ENCODE measurements at places on chromosomes 3 and 15.

- no peak for DNase-seq
These were observed 2.4 kb upstream of the SEC62 start for GRCh38 chr3:169964176-169964575.

DNA sequence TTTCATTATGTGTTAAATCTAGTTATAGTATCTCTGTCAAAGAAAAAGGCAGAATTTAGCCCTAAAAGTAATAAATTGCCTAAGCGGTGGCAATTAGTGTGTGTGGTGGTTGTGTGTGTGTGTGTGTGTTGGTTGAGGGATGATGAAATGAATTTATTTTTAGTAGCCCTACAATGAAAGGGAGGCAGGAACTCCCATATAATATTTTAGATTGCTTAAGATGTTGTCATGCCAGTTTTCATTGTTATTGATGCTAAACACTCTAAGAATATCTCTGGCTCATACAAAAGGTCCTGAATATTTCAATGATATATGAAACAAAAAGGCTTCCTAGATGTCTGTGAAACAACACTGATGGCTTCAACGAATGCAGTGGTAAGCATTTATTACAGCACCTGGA lies 140.6 kb upstream of the TBC1D5 start:
- no peak for DNase-seq

DNA sequence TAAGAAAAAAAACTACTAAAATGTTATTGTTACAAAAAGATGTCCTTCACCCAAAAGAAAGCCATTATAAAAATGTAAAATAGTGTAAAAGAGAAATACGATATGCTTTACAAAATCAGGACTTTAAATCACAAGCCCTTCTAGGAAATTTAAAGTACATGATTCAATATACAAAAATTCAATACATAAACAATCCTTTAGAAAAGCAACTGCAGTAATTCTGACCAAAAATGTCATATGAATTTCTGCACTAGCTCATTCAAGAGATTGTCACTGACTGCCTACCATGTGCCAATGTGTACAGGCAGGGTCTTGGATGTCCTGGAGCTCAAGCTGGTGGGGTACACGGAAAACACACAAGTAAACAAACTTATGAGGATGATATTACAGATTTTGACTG lies 2.5 kb downstream of the MORC1 start:
- no peak for DNase-seq

DNA sequence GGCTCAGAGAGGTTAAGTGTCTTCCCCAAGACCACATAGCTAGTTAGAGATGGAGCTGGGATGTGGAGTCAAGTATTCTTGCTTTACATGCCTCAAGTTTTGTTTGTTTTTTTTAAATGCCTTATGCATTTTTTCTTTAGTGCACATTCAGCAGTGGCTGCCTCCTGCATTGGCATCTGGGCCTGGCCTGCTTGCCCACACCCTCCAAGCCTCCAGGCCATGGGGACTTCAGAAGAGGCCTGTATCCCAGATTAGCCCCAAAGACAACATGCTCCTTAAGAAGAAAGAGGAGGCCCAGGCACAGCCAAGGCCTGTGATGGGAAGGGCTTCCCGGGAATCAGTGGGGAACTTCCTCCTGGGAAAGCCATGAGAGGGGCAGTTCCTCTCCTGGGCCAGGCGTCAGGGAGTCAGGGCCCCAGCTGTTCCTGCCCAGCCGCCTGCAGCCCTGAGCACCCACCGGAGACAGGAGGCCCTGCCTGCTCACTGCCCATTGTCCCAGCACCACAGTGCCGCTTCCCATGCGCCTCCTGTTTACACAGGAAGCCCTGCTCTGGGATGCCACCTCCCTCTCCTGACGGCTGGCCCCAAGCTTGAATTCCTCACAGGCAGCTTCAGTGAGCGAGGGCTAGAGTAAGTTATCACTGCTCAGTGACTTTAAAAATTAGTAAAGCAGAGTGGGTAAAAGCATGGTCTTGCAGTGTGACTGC lies 16.0 kb downstream of the FOXL2NB start:
- DNase-seq: no peak

DNA sequence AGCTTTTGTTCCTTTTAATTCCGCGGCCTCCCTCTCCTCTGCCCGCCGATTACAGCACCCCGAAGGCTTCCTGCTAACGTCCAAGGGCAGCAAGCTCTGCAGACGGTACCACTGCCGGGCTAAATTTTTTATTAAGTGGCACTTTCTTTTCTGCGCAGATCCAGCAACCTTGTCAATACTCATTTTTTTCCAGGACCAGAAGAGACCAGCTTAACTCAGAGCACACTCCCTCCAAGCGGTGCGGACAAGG lies 542 bp upstream of the MEIS2 start:
- DNase-seq: no peak

- DNase-seq: no peak
These were observed 248.8 kb upstream of the TPM1 start for GRCh38 chr15:62793752-62794144.

DNA sequence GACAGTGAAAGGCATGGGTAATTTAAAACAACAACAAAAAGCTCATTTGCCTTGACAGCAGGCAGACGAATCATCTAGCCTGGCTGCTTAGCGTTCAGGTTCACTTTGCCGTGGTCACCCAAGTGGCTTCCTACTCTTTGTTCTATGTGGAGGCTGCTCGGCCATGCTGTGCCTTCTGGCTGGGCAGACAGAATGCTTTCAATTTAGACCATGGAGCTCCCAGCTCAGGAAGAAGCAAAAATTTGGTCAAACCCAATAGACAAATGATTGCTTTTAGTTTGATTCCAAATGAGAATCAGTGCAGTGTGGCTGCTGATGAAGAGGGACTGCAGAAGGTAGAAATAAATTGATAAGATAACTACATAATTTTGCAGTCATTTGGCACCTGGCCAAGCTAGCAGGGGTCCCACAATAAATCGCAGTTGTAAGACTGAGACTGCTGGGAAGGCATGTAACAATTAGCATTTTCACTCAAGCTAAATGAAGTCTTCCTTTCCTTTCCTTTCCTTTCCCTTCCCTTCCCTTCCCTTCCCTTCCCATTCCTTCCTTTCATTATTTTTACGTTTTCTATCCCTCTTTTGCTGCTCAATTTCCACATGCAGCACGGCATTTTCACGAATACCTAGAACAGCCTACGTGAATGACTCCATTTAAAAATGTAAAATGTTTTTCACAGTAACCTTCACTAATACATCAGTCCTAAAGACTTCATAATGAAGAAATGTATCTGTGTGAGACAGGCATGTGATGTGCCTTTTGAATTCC lies 360.4 kb upstream of the TGFBR2 start:
- DNase-seq: no peak

DNA sequence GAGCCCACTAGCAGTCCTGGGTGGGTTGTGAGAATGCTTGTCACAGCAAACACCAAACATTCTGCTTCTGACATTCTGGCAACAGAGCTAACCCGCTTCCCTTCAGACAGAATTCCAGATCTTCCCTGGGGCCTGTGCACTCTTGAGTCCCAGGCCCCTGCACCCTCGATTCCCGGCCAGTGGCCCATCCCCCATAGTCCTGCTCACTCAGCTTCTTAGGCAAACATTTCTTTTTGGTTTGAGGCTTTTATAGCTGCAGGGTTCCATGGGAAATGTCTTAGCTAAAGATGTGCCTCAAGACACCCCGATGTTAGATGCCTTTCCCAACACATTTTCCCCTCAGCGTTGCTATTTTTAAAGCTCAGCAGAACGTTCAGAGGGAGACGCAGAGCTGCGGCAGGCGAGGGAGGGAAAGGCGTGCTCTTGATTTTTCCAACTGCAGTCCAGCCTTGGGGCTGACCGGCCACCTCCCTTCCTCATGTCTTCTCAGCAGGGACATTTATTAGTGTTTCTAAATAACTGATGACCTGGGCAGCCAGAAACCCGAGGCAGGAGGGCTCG lies 35.2 kb downstream of the ABTB1 start:
- no peak for DNase-seq

GRCh38 chr15:83992324-83993031 lies 243.1 kb upstream of the GOLGA6L4 start:
- DNase-seq: no peak

- peak; percentile 68 for DNase-seq
These were observed 121.6 kb downstream of the TFDP2 start for GRCh38 chr3:142027735-142028134.

GRCh38 chr3:4866866-4867265 lies 112.4 kb upstream of the BHLHE40 start:
- DNase-seq: no peak

GRCh38 chr15:85777250-85778106 lies 17.2 kb downstream of the KLHL25 start:
- no peak for DNase-seq
